Endothelial cell of umbilical vein (primary cell): ENCODE measurements at places on chromosomes 1 and 21. TPM values are rescaled to one million over a fixed set of nuclear protein-coding genes. Genes with fewer than 3 reads are reported as not detected.

The PGBD5 gene
- 0.21 TPM in 1 of 2 replicates, not detected in the other for total RNA-seq

The CR1 gene
- total RNA-seq, result not detected in 2 replicates

DNA sequence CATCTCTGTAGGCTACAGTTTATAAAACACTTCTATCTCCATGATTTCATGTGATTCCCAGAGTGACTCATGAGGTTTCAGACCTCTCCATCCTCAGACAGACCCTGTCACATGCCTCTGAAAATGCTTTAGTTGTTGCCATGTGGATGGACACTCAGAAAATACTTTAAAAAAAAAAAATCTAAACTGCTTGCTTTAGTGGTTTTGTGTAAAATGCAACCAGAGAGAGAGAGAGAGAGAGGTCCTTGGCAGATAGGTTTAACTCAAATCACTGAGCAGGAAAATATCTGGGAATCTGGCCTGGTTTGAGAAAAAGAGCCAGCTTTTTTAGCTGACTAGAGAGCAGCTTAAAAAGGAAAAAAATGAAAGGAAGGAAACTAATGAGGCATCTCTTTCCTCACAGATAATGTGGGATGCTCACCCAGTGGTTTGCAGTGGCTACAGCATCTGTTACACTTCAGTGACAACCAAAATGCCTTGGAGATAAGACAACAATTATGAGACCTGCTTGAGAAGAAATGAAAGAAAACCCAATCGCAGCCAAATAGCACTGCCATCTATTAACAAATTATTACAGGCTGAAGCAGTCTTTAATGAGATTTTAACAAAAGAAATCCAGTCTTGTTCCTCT, 54.6 kb upstream of the SYT14 start:
- peak; percentile 57 for DNase-seq
- H3K4me3 ChIP-seq, result no peak overlapping the region
- no peaks in the 10 kb centered on the region for H3K36me3 ChIP-seq
- peak overlapping the region; percentile 71 for H3K27ac ChIP-seq
- peaks cover 21% of the 10 kb centered on the region for H3K4me1 ChIP-seq

GRCh38 chr1:117059334-117059677, 820 bp upstream of the TTF2 start:
- H3K36me3 ChIP-seq, result no peaks in the 10 kb centered on the region
- no peak for DNase-seq
- H3K27ac ChIP-seq, result peak overlapping the region; percentile 31
- H3K4me3 ChIP-seq, result peak overlapping the region; percentile 14
- no peaks in the 10 kb centered on the region for H3K27me3 ChIP-seq
- peaks cover 9% of the 10 kb centered on the region for H3K4me1 ChIP-seq

- peaks cover 18% of the 10 kb centered on the region for H3K36me3 ChIP-seq
- H3K27ac ChIP-seq, result no peak overlapping the region
- no peak for DNase-seq
- H3K4me3 ChIP-seq, result no peak overlapping the region
- peaks cover 2% of the 10 kb centered on the region for H3K4me1 ChIP-seq
- no peaks in the 10 kb centered on the region for H3K27me3 ChIP-seq
These were observed 14.7 kb downstream of the INTS3 start for GRCh38 chr1:153742411-153743142.

DNA sequence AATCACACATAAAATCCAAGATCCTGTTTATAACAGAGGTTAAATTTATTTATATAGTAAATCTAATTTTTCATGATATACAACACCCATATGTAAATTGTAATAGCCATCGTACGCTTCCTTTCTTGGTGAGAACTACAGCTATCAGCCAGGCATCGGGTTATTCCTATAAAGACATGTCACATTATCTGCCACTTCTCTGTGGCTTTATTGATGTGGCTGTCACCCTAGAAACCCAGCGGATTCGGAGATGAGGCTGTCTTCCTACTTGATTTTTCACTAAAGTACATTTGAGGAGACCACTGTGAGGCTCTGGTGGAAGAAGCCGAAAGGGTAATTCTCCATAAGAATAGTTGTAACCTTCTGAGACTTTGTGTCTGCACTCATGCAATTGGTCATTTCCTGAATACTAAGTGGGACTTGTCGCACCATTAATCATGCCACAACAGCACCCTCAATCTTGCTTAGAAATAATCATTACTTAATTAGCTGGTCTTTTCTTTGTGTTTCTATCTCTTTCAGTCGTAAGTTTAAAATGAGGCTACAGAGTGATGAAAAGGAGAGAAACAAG, 106.0 kb downstream of the NTNG1 start:
- no peaks in the 10 kb centered on the region for H3K4me1 ChIP-seq
- H3K27ac ChIP-seq, result no peak overlapping the region
- no peak overlapping the region for H3K4me3 ChIP-seq
- no peaks in the 10 kb centered on the region for H3K36me3 ChIP-seq
- DNase-seq, result no peak

DNA sequence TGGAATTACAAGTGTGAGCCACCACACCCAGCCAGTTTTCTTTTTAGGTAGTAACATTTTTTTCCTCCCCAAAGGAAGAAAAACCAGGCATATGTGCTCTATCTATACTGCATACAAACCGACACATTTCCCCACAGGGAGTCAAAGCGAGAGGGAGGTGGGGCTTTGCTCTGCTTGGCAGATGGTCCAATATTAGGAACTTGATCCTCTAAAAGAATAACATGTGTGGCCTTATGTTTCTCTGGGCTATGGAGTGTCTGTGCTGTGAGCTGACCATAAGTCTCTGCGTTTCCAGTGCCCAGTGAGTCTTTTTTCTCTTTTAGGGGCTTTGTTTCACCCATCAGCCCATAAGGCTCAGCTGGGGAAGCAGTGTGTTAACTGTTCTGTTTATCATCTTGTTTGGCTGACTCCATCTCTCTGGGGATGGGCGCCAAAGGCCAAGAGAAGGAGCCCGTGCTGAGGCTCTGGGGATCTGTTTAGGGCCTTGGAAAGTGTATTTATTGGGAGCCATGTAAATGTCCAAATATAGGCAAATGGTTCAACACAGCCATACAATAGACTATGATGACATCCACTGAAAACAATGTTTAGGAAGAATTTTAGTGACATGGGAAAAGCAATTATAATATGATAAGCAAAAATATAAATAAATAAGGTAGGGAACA, 20.2 kb downstream of the LMOD1 start:
- no peaks in the 10 kb centered on the region for H3K4me1 ChIP-seq
- H3K27me3 ChIP-seq, result peaks cover 8% of the 10 kb centered on the region
- no peak overlapping the region for H3K4me3 ChIP-seq
- no peaks in the 10 kb centered on the region for H3K36me3 ChIP-seq
- DNase-seq, result no peak

DNA sequence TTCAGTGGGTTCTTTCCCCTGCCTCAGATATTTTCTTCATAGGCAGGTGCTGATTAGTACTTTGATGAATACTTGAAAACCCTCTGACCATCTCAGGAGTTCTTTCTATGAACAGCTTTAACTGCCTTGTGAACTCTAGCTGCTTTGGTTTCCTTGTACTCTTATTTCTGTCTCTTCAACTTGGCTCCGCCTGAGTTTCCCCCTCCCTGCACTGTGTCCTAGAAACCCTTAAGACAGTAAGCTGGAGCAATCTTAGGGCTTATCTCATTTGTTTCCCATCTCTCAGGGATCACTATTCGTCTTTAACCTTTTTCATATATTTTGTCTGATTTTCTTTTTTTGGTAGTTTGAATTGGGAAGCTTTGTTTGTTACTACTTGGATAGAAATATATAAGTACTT, 99.1 kb downstream of the PKN2 start:
- H3K27ac ChIP-seq, result no peak overlapping the region
- H3K36me3 ChIP-seq, result no peaks in the 10 kb centered on the region
- no peak overlapping the region for H3K4me3 ChIP-seq

GRCh38 chr1:84702143-84702542, 11.9 kb upstream of the SSX2IP start:
- H3K4me1 ChIP-seq, result peaks cover 14% of the 10 kb centered on the region
- no peaks in the 10 kb centered on the region for H3K36me3 ChIP-seq
- peaks cover 20% of the 10 kb centered on the region for H3K27me3 ChIP-seq

DNA sequence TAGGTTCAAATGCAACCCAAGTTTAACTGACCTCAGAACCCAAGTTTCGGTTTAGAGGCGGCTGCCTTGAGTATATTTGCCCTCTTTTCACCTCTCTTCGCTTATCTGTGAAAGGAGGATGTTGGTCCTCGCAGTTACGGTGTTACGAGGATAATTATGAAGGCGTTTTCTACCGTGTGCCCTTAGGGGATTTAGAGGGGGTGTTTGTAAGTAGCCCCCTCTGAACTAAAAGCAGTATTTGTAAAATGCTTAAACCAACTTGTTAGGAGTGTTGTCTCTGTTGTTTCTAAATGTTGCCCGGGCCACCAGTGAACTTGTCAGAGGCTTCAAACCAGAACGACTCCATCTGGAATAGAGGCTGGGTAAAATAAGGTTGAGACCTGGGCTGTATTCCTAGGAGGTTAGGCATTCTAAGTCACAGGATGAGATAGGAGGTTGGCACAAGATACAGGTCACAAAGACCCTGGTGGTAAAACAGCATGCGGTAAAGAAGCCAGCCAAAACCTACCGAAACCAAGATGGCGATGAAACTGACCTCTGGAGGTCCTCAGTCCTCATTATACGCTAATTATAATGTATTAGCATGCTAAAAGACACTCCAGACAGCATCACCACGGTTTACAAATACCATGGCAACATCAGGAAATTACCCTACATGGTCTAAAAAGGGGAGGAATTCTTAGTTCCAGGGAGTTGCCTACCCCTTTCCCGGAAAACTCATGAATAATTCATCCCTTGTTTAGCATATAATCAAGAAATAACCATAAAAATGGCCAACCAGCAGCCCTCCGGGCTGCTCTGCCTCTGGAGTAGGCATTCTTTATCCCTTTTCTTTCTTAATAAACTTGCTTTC, 1.0 kb upstream of the PSRC1 start:
- peak overlapping the region; percentile 71 for H3K4me3 ChIP-seq
- DNase-seq, result no peak

- no peaks in the 10 kb centered on the region for H3K36me3 ChIP-seq
These were observed 99.7 kb upstream of the IRF2BP2 start for GRCh38 chr1:234709473-234710228.

- no peaks in the 10 kb centered on the region for H3K36me3 ChIP-seq
- H3K4me3 ChIP-seq, result no peak overlapping the region
- peaks cover 11% of the 10 kb centered on the region for H3K4me1 ChIP-seq
These were observed 98.4 kb downstream of the DIRAS3 start for GRCh38 chr1:67952071-67952470.

DNA sequence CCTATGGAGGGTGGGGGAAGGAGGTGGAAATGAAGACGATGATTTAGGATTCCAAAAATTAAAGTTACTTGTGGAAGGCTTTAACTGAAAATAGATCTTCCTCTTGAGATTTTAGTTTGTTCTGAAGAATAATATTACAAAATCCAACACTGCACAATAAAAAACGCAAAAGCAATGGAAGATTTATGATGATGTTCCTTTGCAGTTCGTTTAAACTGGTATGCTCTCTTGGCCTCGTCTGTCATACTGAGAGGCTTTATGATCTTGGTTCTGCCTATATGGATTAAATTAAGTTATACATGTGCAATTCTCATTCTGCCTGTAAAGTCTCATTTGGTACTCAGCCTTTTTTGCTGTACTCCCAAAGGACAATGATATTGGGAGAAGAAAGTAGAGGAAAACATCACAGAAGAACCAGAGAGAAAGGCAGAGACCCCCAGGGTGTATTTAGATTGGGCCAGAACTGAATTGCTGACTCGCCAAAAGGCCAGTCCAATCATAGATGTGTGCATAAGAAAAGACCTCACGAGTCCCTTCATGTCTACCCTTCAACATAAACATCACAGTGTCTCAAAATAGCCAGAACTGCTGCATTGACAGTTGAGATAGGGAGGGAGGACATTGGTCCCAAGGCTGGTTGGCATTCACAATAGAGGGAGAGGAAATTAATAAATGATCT, 188.6 kb downstream of the GREM2 start:
- H3K27me3 ChIP-seq, result no peaks in the 10 kb centered on the region
- DNase-seq, result no peak
- H3K4me3 ChIP-seq, result no peak overlapping the region
- H3K27ac ChIP-seq, result no peak overlapping the region
- H3K36me3 ChIP-seq, result no peaks in the 10 kb centered on the region

DNA sequence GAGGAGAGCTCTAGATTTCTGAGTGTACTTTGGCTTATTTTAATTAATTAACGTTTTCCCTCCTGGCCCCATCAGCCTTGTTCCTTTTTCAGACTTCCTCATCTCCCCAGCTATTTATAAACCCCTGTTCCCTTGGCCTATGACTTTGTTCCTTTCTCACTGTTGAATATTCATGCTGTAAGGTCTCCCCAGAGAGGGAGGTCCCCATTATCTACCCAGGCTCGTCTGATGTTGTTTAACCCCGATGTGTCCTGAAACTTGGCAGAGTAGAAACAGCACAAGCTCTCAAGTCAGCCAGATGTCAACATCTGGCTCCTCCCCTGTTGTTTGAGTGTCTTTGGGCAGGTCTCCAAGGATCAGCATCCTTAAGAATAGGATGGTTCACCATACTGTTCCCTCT, 153.6 kb downstream of the HIVEP3 start:
- H3K27me3 ChIP-seq, result no peaks in the 10 kb centered on the region
- no peaks in the 10 kb centered on the region for H3K36me3 ChIP-seq
- no peak overlapping the region for H3K27ac ChIP-seq
- H3K4me1 ChIP-seq, result peaks cover 5% of the 10 kb centered on the region

DNA sequence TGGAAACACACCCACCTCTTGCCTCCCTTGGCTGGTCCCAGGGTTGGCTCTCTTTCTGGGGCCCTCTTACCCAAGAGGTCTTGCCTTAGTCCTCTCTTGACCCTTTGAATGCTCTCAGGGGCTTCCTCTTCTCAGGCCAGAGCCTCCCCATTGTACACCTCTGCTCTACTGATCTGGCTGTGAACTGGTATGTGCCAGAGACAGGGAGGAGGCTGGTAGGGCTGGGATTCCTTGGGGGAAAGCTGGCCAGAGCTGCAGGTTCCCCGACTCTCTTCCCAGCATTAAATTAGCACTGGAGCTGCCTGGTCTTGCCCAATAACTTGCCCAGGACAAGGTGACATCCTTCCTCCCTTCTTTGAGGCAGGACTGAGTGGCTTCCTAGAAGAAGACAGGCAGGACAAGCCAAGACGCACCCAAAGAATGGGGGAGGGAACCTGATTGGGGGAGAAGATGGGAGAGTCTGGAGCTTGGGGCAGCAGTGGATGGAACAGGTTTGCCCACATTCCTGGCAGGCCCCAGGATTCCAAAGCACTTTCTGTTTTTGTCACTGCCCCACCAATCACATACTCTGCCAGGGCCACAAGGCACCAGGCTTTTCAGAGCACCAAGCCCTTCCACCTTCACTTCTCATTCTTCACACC, 37.2 kb upstream of the CITED4 start:
- no peak overlapping the region for H3K4me3 ChIP-seq
- H3K27me3 ChIP-seq, result no peaks in the 10 kb centered on the region
- H3K4me1 ChIP-seq, result peaks cover 14% of the 10 kb centered on the region
- DNase-seq, result no peak
- H3K36me3 ChIP-seq, result no peaks in the 10 kb centered on the region
